ENCODE measurements at places on chromosomes 2 and 18.

GRCh38 chr2:13779996-13780395 is 852.5 kb upstream of the LRATD1 start:
- no peaks in the 10 kb centered on the region for H3K27me3 ChIP-seq
- no peak for DNase-seq
- no peaks in the 10 kb centered on the region for H3K36me3 ChIP-seq

DNA sequence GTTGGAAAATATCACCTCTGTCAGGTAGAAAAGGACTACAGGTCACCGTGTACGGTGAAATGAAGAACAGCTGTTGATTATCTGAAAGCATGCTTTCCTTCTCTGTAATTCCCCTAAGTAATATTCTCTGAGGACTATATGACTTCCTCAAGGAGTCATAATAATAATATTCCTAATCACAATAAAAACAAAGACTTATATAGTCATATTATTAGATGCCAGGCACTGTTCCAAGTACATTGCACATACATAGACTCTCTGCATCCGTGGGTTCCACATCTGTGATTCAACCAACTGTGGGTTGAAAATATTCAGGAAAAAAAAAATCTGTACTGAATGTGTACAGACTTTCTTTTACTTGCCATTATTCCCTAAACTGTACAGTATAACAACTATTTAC is 512.4 kb upstream of the ID2 start:
- peaks cover 34% of the 10 kb centered on the region for H3K4me1 ChIP-seq
- DNase-seq = no peak
- H3K36me3 ChIP-seq = 0 out of 2 replicates have a peak, but pooled peaks cover 3% of the 10 kb centered on the region
- no peak overlapping the region for H3K4me3 ChIP-seq
- H3K27ac ChIP-seq = no peak overlapping the region

GRCh38 chr2:146730882-146731281 is 1113.9 kb upstream of the ACVR2A start:
- DNase-seq = no peak
- H3K4me3 ChIP-seq = no peak overlapping the region
- peaks cover 6% of the 10 kb centered on the region for H3K4me1 ChIP-seq
- no peaks in the 10 kb centered on the region for H3K36me3 ChIP-seq
- no peak overlapping the region for H3K27ac ChIP-seq

DNA sequence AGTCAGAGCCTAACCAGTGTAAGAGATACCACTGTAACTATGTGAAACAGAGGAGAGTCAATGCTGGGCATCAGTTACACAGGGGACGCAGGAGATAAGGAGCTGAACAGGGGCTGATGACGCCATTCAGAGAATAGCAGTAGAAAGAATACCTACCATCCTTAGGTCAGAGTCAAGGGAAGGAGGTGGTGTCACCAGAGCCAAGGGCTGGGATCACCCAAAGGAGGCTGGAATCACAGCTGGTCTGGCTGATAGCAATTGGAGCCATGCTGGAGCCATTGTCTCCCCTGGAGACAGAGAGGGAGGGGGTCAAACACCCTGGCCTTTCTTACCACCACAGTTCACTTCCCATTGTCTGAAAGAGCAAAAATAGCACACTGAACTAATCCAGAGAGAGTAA is 37.3 kb upstream of the C18orf32 start:
- no peak overlapping the region for H3K27ac ChIP-seq
- H3K27me3 ChIP-seq = no peaks in the 10 kb centered on the region
- H3K4me3 ChIP-seq = no peak overlapping the region
- no peak for DNase-seq
- no peaks in the 10 kb centered on the region for H3K36me3 ChIP-seq

GRCh38 chr2:42607101-42607637 is 38.7 kb downstream of the MTA3 start:
- no peak overlapping the region for H3K4me3 ChIP-seq
- H3K27ac ChIP-seq = no peak overlapping the region
- DNase-seq = no peak
- no peaks in the 10 kb centered on the region for H3K27me3 ChIP-seq
- peaks cover 63% of the 10 kb centered on the region for H3K36me3 ChIP-seq

DNA sequence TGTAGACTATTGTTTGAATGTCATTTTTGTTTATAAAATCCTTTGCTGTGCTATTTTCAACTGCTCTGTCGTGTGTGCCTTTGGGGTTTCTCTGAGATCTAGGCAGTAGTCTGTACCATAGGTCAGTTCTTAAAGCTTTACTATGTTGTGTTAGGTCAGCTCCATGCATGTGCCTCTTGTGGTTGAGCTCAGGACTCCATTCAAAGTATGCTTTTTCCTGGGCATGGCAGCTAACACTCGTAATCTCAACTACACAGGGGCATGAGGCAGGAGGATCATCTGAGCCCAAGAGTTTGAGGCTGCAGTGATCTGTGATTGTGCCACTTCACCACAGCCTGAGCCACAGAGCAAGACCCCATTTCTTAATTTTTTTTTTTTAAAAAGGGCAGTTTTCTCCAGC is 174.4 kb upstream of the SPHKAP start:
- H3K27ac ChIP-seq = no peak overlapping the region
- peaks cover 3% of the 10 kb centered on the region for H3K4me1 ChIP-seq
- DNase-seq = no peak
- H3K27me3 ChIP-seq = no peaks in the 10 kb centered on the region
- no peaks in the 10 kb centered on the region for H3K36me3 ChIP-seq

DNA sequence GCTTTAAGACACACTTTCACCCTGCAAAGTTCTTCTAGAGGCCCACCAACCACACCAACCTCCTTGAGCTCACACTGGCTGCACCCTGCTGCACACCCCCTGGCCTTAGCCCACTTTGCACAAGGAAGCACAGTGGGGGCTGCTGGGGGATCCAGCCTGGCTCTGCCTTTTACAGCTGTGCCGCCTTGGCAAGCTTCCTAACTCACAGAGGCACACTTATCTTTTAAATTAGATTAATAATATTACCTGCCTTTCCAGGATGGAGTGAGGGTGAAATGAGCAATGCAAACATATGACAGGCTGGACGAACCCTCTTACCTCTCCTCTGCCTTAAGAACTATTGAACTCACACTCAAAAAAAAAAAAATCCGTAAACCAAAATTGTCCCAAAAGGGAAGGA is 715.8 kb upstream of the ID2 start:
- H3K36me3 ChIP-seq = no peaks in the 10 kb centered on the region
- no peak overlapping the region for H3K4me3 ChIP-seq
- H3K27ac ChIP-seq = no peak overlapping the region
- peaks cover 34% of the 10 kb centered on the region for H3K4me1 ChIP-seq
- no peak for DNase-seq

GRCh38 chr18:23115683-23116096 is 19.6 kb upstream of the CABLES1 start:
- no peak overlapping the region for H3K4me3 ChIP-seq
- no peak overlapping the region for H3K27ac ChIP-seq
- no peak for DNase-seq
- H3K4me1 ChIP-seq = peaks cover 15% of the 10 kb centered on the region
- no peaks in the 10 kb centered on the region for H3K36me3 ChIP-seq

GRCh38 chr2:64114912-64115277 is 29.3 kb downstream of the PELI1 start:
- no peak overlapping the region for H3K4me3 ChIP-seq
- peak overlapping the region; percentile 81 for H3K27ac ChIP-seq
- DNase-seq = no peak
- H3K27me3 ChIP-seq = no peaks in the 10 kb centered on the region
- peaks cover 49% of the 10 kb centered on the region for H3K4me1 ChIP-seq

- no peak overlapping the region for H3K27ac ChIP-seq
- H3K36me3 ChIP-seq = no peaks in the 10 kb centered on the region
Measured at GRCh38 chr2:188898261-188898660, 75.9 kb upstream of the COL3A1 start.

GRCh38 chr18:32183503-32183902 is 6.3 kb upstream of the MEP1B start:
- no peak overlapping the region for H3K27ac ChIP-seq
- DNase-seq = no peak
- H3K4me1 ChIP-seq = no peaks in the 10 kb centered on the region
- H3K4me3 ChIP-seq = no peak overlapping the region
- H3K27me3 ChIP-seq = no peaks in the 10 kb centered on the region
- H3K36me3 ChIP-seq = no peaks in the 10 kb centered on the region

GRCh38 chr2:163919717-163920116 is 183.9 kb upstream of the FIGN start:
- no peaks in the 10 kb centered on the region for H3K4me1 ChIP-seq
- no peak overlapping the region for H3K27ac ChIP-seq
- H3K4me3 ChIP-seq = no peak overlapping the region
- no peaks in the 10 kb centered on the region for H3K27me3 ChIP-seq
- H3K36me3 ChIP-seq = no peaks in the 10 kb centered on the region

GRCh38 chr2:7835151-7835550 is 846.7 kb upstream of the ID2 start:
- peaks cover 20% of the 10 kb centered on the region for H3K36me3 ChIP-seq
- H3K4me3 ChIP-seq = no peak overlapping the region
- peaks cover 24% of the 10 kb centered on the region for H3K4me1 ChIP-seq
- no peak for DNase-seq

DNA sequence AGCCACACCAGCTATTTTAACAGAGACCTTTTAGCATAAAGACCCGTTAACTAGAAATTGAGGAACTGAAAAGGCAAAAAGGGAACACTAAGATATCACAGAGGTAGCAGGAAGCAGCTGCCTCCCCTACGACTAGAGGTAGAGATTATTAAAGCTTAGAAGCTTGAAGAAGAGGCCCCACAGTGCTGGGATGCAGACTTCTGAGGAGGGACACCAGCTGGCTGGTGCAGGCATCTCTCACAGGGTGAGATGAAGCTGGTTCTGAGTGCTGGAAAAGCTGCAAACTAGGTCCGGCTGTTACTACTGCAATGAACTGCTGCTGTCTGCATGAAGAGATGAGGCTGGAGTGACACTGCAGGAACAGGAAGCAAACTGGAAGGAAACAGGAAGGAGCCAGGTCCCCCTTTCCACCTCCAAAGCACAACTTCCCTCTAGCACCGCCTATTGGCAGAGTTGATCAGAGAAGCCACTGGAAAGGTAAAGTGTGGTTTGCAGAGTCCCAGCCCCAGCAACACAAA is 61.2 kb upstream of the MRPS9 start:
- no peaks in the 10 kb centered on the region for H3K36me3 ChIP-seq
- no peak overlapping the region for H3K4me3 ChIP-seq
- H3K4me1 ChIP-seq = no peaks in the 10 kb centered on the region
- H3K27me3 ChIP-seq = peaks cover 15% of the 10 kb centered on the region
- H3K27ac ChIP-seq = no peak overlapping the region

DNA sequence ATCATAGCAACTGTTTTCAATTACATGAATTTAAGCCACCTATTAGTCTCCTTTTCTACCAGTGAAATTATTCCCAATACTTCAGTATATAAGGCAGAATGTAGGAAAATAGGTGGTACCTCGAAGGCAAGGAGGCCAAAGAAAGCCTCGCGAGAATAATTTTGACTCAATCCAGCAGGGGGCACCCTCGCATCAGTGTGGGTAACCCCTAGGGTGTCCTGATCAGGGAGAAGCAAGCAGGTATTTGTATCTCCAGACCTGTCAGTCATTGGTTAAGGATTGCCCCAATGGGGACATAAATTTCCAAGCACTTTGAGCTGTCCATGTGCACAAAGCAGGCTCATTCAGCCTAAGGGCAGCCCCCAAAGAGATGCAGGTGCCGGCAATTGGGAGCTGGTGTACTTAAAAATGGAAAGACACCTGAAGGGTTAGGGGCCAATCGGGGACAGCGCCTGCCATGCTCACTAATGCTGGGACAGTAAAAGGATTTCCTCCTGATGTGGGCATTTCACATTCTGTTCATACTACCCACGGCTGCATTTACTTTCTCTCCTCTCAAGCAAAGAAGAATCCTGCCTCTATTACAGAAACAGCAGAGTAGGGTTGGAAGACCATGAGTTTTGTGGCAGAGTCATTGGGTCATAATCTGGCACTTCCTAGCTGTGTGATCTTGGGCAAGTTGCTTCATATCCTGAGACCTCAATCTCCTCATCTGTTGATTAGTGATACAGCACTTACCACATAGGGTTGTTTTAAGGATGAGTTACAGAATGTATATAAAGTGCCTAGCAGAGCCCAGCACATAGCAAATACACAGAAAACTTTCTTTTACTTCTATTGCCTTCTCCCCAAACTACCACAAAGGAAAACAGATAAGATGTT is 136.1 kb downstream of the ICOS start:
- no peaks in the 10 kb centered on the region for H3K27me3 ChIP-seq
- peak; percentile 80 for DNase-seq
- no peak overlapping the region for H3K4me3 ChIP-seq
- no peaks in the 10 kb centered on the region for H3K36me3 ChIP-seq

DNA sequence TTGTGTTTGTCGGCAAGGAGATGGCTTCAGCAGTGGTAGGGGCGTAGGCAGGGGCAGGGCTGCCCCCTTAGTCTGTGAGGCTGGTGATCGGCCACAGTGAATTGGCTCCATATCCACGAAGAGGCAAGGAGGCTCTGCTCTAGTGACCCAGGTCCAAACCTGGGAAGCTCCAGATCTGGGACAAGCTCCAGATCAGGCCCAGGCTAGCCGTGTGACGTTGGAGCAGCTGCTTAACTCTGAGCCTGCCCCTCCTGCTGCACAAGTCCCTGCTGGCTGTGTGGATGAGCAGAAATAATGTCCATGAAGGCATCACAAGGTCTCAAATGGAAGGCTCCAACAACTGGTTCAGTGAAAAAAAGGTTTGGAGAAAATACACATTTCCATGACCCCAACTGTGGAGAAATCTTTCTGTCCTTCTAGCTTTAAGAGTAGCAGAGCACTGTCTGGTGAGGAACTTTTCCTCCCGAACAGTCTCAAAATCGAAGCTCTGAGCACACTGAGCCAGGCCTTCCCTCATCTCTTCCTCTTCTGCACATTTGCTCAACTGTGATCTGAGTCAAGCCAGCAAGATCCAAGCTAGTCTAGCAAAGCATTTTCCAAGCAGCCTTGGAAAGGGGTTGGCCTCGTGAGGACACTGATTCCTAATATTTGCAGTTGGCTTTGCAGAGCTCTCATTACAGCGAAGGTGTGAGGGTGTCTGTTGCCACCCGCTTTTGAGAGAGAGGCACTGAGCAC is 67.0 kb upstream of the TCF7L1 start:
- H3K4me3 ChIP-seq = no peak overlapping the region
- no peaks in the 10 kb centered on the region for H3K36me3 ChIP-seq
- DNase-seq = no peak
- no peak overlapping the region for H3K27ac ChIP-seq
- H3K27me3 ChIP-seq = peaks cover 30% of the 10 kb centered on the region
- H3K4me1 ChIP-seq = peaks cover 25% of the 10 kb centered on the region

DNA sequence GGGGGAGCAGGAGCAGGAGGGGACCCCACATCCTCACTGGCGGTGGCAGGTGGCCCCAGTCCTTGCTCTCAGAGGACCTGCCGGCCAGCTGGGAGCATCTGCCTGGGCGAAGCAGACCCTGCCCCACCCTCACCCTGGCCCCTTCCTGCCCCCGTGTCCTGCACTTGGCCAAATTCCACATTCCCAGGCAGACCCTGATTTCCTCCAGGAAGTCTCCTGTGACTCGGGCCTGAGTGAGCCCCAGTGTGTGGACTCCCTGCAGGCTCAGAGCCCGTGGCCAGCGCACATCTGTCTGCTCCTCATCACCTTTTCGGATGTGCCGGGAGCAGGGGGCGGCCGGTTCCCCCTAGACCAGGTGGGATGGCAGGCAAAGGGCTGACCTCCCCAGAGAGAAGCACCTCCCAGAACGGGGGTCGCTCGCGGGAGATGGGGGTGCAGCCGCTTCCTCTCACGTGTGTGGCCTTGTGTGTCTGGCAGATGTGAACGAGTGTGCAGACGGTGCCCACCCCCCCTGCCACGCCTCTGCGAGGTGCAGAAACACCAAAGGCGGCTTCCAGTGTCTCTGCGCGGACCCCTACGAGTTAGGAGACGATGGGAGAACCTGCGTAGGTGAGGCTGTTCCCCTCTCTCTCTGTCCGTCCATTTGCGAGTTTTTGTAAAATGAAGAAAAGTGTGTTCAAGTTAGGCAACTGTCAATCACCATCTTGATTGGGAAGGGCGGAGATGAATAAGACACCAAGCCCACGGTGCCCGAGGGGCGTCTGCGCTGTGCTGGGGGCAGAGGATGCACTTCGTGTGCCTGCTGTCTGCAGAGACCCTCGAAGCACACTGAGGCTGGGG is 90.4 kb downstream of the TPO start:
- H3K4me1 ChIP-seq = no peaks in the 10 kb centered on the region
- H3K4me3 ChIP-seq = no peak overlapping the region
- no peaks in the 10 kb centered on the region for H3K27me3 ChIP-seq
- H3K36me3 ChIP-seq = no peaks in the 10 kb centered on the region

Data from WTC11 (cell line).